ENCODE measurements at places on chromosomes 3 and 15.

DNA sequence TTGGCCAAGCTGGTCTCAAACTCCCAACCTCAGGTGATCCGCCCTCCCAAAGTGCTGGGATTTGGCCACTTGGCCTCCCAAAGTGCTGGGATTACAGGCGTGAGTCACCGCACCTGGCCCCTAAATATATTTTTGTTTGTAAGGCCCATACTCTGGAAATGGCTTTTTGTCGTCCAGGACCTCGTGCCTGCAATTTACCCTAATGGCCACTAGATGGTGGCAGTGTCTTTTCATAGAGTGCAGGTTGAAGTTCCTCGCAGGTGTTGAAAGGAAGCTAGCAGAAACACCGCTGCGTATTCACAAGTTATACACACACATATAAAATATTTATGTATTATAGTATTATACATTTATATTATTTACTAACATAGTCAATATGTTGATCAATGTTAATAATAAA lies 97.2 kb downstream of the LRTM1 start:
- DNase-seq = peak; percentile 25

DNA sequence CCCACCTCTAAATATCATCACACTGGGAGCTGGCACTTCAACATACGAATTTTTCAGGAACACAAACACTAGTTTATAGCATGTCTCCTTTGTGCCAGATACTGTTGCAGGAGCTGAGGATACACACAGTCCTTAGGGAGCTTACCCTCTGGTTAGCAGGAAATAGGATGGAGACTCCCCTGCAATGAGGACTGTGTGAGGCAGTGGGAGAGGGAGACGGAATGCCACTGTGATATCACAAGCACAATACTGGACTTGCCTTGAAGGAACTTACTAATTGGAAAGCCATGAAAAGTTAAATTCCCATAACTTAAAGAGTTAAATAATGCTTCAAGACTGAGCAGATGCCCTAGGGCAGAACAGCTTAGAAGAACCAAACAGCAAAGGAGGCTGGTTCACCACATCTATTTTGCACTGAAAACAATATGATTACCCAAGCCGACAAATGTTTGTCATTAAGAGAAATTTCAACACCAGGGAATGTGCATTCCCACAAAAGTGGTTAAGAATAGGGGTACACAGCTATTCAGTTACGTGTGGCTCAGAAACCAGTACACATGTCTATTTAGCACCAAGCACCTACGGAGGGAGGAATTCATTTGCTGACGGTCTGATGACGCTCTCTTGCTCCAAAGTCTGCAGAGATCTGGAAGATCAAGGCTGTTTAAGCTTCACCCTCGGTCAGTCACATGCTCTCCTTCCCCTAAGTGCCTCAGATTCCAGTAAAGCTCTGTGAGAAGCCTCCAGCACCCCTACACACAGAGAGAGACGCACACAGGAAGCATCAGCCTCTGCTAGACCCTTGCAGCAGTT lies 5.2 kb downstream of the TBC1D2B start:
- DNase-seq = no peak

DNA sequence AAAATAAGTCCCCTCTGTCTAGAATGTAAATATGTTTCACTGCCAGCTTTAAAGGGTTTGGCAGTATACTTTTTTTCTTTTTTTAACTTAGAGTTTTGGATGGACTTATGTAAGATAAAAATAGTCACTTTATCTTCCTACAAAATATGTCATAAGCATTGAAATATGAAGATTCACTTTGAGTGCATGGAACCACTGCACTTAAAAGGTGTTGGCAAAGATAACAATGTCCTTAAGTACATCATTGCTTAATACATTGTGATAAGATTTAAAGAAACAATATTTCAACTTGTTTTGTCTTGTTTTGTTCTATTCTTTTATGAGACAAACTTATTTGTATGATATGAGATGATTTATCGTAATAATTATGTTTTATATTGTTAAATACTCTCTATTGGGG lies 66.3 kb upstream of the NAALADL2 start:
- DNase-seq = no peak

GRCh38 chr15:60010858-60011257 lies 6.7 kb downstream of the FOXB1 start:
- DNase-seq = no peak

DNA sequence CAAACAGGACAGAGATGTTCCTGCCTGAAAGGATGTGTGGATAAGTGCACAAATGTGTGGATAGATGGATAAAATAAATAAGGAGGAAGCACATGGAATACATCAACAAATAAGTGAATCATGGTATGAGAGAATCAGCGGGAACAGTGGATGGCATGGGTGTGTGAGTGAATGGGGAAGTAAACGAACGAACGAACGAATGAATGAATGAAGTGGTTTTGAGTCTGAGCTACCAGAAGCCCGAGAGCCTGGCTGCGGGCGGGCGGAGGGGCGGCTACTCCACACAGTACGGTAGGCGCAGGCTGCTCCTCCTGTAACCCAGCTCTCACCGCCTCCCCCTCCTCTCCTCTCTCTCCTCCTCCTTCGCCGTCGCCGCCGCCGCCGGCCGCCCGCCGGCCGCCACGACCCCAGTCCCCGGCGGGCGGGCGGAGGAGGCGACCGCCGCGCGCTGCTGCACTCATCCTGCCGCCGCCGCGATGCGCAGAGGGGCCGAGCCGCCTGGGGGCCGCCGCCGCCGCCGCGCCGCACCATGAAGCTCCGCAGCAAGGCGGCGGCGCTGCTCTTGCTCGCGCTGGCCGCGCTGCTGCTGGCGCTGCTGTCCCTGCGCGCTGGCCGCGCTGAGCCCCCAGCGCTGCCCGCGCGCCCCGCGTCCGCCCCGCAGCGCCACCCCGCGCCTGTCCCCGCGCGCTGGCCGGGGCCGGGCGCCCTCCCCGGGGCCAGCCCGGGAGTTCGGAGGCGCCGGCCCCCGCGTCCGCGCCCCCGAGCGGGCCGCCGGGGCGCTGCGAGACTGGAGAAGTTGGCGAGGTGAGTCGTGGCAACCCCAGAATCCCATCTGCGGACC lies at the start of gene GXYLT2:
Gene GXYLT2, plus strand, starts transcription at position 342 of the 841 bp plus-strand sequence. Its CDS starts 188 bp downstream, at position 530.
- DNase-seq = peak; percentile 49

DNA sequence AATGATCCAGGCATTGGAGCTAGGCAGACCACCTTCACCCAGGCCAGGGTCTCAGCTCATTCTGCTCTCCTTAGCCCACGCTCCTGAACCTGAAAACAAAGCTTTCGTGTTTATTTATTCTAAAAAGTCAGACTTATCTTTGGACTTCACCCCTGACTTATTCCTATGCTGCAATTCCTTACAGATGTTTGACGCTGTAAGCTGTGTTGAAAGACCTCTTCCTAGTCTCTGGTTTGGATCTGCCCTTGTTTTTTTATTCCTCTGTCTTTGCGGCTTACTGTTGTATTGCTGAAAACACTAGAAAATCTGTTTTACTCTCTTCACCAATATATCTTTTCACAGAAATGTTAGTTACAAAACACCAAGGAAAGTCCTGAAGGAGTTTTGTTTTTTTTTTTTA lies 40.5 kb upstream of the LDHAL6B start:
- DNase-seq = no peak

GRCh38 chr15:95298729-95299128 lies 1031.8 kb upstream of the NR2F2 start:
- DNase-seq = no peak

DNA sequence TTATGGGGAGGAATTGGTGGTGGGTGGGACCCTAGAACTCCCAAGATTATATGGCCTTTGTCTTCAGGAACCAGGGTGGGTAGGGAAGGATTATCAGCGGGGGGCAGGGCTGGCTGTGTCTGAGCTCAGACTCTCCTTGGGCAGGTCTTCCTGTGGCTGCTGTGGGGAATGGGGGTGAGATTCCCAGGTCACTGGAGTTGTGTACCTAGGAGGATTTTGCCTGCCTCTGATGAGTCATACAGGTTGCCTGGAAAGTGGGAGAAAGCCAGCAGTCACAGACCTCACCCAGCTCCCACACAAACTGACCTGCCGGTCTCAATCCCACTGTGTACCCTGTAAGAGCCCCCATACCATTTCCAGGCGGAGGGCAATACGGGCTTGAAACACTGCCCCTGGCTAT lies 209.9 kb upstream of the CNTN3 start:
- DNase-seq = no peak

GRCh38 chr3:9901967-9902366 lies 681 bp upstream of the IL17RE start:
- peak; percentile 55 for DNase-seq

GRCh38 chr3:116586285-116586944 lies 123.2 kb upstream of the TUSC7 start:
- DNase-seq = no peak

- DNase-seq = no peak
Measured at GRCh38 chr15:58724466-58724865, 25.0 kb downstream of the ADAM10 start.

- DNase-seq = no peak
Measured at GRCh38 chr15:83766339-83766738, 112.4 kb downstream of the ADAMTSL3 start.

DNA sequence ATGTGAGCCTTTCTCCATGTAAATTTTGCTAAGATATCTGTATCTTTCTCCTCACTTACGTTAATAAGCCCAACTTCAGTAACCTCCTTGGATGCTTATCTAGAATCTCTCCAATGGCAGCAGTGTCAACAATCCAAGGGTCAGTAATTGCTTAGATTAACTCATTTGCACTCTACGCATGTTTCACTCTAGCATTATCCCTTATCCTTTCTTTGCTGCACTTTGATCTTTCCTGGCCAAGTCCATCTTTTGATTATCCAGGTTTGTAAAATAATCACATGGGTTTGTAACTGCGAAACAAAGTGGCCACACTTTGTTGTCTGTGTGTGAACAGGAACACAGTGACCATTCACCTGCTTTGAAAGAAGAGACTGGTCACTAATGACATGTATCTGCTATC lies 577.6 kb downstream of the RSL24D1 start:
- DNase-seq = no peak

DNA sequence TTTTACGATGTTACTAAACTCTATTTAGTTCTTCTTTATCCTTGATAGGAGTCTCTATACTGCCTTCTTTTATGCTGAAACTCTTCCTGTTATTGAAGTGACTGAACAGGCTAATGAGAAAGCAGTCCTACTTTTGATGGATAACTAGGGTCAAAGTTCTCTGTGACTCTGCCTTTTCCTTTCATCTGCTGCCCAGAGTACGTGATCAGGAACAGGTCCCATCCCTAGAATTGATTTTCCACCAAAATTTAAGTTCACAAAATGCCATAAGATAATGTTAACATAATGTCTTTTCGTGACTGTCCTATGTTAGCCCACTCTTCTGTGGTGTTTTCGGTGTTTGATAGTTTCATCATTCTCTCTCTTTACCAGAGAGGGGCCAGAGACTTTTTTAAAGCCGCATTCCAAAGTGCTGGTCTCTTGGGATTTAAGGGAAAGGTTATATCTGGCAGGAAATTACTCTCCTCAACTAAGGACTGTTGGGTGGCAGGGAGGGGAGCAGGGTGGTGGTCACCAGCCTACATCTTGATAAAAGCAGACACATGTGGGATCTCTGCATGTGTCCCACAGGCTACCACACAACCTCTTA lies 50.3 kb upstream of the PLXND1 start:
- no peak for DNase-seq

DNA sequence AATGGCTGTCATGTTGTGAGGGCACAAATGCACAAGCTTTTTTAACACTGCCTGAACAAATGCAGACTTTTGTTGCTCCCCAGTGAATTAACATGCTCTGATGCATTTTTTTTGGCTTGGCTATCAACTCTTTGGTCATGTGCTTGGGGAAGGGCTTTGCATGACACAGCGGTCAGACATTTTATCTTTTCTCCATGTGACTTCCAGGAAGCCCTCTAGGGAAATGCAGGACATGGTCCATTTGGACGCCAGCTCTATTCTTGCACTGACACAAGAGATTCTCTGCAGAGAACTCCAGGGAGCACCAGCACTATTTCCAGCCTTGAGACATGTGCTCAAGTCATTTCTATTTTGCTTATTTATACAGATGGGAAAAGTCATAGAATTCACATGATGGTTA lies 46.2 kb downstream of the NEK11 start:
- no peak for DNase-seq

GRCh38 chr15:40694688-40695468 lies at the start of gene RAD51:
Gene RAD51 (plus strand): TSS chr15:40695174. CDS start chr15:40698759, 3,585 bp downstream.
- DNase-seq = peak; percentile 96

GRCh38 chr3:4703054-4703480 lies 209.9 kb downstream of the ITPR1 start:
- DNase-seq = no peak

- DNase-seq = no peak
Measured at GRCh38 chr3:87796843-87797185, 262.0 kb downstream of the CGGBP1 start.

- no peak for DNase-seq
Measured at GRCh38 chr3:24829629-24830229, 335.1 kb upstream of the THRB start.
